ENCODE measurements at places on chromosomes 6 and 20. TPM values are rescaled to one million over a fixed set of nuclear protein-coding genes. Genes with fewer than 3 reads are reported as not detected.

The CFAP206 gene
- total RNA-seq = 0.31 TPM

DNA sequence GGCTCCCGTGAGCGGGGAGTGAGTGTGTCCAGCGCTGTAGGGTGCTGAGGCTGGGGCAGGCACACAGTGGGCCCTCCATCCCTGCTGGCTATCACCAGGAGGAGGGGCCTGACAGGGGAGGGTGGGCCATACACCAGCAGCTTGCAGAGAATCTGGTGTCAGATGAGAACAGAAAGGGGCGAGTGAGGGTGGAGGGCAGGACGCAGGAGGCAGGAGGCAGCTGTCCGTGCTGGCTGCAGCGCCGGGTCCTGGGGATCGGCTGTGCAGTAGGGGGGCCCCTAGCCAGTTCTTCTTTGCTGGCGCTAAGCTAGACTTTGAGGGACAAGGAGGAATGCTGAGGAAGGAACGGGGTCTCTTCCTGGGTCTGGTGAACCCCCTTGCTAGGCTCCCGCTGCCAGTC, 1.6 kb upstream of the CABLES2 start:
- DNase-seq = no peak

The VIP gene
- total RNA-seq = 0.29 TPM

The PPP1R16B gene
- total RNA-seq = 9.1 TPM

The HSPA1L gene
- total RNA-seq = 1.9 TPM

DNA sequence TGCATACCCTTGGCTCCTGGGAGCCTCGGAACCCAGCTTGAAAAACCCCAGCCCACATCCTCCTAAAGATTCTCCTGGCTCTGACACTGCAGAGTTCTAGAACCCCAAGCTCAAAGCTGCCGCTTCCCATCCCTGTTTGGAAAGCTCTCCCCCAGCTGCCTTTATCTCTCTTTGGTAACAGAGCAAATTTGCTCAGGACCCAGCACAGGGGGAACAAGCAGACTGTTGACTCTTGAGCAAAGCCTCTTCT, 38.9 kb downstream of the HNF4A start:
- no peak for DNase-seq

The TMX4 gene
- total RNA-seq = 215 TPM

DNA sequence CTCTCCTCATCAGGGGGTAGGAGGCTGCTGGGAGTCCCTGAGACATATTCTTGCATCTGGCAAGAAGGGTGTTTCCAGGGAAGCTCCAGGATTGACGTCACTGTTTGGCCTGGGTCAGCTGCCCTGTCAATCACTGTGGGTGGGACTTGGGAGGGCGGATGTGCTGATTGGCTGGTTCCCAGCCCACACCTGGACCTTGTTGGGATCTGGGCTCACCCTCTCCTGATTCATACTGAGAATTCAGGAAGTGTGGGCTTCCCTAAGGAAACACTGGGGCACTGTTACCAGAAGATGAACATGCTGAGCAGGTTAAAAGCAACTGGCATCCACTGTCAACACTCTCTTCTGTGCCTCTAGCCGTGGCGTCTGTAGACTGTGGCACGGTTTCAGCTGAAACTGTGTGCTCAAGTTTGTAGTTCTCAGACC, 36.5 kb downstream of the CDH26 start:
- DNase-seq = peak; percentile 67

All from right cardiac atrium (tissue), 5 donors.